ENCODE measurements at places on chromosomes 16 and 17. TPM values are rescaled to one million over a fixed set of nuclear protein-coding genes. Genes with fewer than 3 reads are reported as not detected.

AFMID gene
- total RNA-seq = 18.4 TPM

MYBBP1A gene
- total RNA-seq = 63.5 TPM

SEZ6 gene
- 0.52 TPM for total RNA-seq

DNA sequence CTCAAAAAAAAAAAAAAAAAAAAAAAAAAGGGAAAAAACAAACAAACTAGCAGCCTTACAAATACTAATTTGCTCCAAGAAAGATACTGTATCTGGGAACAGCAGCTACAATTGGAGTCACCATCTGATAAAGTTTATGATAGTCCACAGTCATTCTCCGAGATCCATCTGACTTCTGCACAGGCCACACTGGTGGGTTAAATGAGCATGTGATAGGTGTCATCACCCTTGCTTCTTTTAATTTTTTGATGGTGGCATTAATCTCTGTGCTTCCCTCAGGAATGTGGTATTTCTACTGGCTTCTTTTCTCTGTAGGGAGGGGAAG is 49.6 kb downstream of the BCL7C start:
- no peak for DNase-seq

MYH8 gene
- not detected for total RNA-seq
